Gastrocnemius medialis (tissue), 4 donors: ENCODE measurements at places on chromosomes 6 and 20.

DNA sequence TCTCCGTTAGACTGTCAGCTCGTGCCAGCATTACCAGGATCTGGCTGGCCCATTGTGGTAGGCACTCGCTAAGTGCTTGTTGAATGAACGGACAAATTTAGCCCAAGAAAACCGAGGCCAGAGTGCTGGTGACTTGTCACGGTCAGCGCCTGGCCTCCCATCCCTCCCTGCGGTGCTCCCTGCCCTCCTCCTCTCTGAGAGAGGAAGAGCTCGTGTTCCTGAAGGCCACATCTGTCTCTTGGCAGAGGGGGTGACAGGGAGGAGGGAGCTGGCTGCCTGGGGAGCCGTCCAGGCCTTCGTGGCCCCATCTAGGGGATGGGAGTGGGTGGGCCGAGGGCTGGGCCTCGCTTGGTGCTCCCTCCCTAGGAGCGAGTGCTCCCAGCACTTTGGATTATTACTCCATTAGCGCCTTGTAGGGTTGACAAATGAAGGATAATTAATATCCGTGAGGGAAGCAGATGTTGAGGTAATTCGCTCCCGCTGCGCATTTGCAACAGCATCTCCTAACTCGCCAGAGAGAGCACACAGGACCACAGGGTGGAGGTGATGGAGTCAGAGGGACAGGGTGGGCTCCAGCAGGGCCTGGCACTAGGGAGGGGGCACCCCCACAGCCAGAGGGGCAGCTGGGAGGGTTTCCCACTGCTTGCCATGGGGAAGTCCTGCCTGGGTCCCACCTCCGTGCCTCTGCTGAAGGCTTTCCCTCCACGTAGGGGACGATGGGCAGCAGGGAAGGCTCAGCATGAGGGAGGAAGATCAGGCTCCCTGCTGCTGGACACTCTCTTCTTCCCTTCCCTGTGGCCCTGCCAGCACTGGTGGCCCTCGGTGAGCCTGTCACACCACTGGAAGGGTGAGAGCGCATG lies 37.0 kb downstream of the VSTM2L start:
- no peak for DNase-seq

GRCh38 chr20:44765701-44766347 lies 20.2 kb downstream of the KCNK15 start:
- no peak for DNase-seq

GRCh38 chr6:24358219-24358821 lies 461 bp upstream of the DCDC2 start:
- DNase-seq, result no peak

- DNase-seq, result no peak
Observed at GRCh38 chr6:116766506-116767176, 1.1 kb upstream of the FAM162B start.

DNA sequence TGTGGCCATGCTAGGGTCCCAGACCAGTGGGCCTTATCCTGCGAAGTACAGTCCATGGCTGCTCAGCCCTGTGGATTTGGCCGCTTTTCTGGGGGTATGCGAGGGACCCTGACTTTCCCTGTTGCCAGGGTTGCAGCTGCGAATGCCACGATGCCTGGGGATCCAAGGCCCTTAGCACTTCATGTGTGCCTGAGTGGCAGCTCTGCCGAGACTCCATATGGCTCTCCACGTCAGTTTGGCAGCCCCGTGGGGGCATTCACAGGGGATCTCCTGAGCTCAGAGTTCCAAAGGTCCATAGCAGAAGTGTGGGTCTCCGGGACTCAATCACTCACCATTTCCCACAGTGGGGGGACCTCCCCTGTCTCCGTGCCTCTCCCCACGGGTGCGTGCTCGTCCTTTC lies 319.5 kb downstream of the DOK5 start:
- DNase-seq, result no peak

GRCh38 chr20:12591949-12592470 lies 416.8 kb upstream of the SPTLC3 start:
- no peak for DNase-seq

- no peak for DNase-seq
Observed at GRCh38 chr6:52523378-52524142, 53.3 kb downstream of the TRAM2 start.

GRCh38 chr6:35036059-35036827 lies 104.9 kb downstream of the TCP11 start:
- DNase-seq, result no peak

GRCh38 chr20:47295921-47296426 lies 60.5 kb downstream of the ZMYND8 start:
- peak; percentile 68 for DNase-seq

DNA sequence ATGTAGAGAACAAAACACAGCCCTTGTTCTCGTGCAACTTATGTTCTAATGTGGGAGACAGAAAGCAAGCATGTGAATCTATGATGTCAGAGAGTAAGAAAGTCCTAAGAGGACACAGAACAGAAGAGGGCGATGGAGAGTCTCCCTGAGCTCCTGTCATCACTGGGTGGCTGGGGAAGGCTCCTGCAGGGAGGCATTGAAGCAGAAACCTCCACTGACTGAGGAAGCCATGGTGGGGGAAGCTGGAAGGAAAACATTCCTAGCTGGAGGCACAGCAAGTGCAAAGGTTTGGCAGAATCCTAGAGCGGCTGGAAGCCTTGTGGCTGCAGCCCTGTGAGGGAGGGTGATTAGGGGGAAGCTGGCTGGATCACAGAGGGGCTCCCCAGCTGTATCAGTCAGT lies 248.0 kb downstream of the CDH26 start:
- no peak for DNase-seq

- no peak for DNase-seq
Observed at GRCh38 chr6:13001927-13002326, 285.4 kb downstream of the PHACTR1 start.

- DNase-seq, result no peak
Observed at GRCh38 chr6:159595173-159595572, 97.9 kb downstream of the SOD2 start.

- no peak for DNase-seq
Observed at GRCh38 chr6:158270389-158271127, 41.7 kb upstream of the TULP4 start.

DNA sequence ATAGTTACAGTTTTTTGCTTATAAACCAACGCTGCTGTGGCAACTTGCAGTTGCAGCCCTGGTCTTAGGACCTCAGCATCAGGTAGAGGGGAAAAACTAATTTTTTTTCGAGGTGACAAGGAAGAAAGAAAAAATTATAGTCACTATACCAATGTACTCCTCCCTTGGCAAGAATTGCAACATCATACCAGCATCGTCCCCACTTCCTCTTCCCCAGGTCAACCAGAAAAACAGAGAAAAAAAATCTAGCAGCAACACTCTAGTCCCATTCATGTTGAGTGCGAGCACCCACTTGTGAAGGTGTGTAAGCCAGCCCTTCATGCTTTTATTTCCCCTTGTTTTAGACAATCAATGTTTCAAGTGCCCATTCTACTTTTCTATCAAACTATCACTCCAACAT lies 13.1 kb upstream of the DCBLD1 start:
- DNase-seq, result no peak

- DNase-seq, result no peak
Observed at GRCh38 chr6:132357120-132357519, 44.2 kb downstream of the MOXD1 start.

DNA sequence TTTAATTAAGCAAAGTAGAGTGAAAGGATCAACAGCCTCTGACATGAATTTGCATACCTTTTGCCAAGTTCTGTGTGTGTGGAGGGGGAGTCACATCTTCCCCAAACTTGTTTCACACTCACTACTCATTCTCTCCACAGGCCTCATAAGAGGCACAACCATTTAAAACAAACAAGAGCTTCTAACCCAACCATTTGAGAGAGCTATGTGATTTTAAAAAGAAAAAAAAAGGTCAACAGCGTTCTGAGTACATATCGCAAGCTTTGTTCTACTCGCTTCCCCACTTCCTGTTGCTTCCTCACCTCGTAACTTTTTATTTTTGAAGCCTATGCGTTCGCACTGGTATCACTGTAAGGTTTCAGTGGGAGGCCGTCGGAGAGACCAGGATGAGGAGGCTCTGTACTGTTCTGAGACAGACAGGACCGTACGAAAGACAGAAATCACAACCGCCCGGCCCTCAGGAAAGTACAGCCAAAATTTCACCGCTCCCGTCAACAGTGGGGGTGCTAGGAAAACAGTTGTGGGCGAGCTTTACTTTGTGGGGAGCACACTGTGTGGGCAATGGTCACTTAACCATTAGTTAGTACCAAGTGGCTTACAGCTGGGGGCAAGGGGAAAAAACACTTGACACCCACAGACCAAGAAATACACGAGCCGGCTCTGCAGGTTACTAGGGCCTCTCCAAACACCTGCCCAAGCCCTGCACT lies 61.3 kb downstream of the TRERF1 start:
- DNase-seq, result no peak

- no peak for DNase-seq
Observed at GRCh38 chr20:46997187-46997586, 102.5 kb downstream of the EYA2 start.

DNA sequence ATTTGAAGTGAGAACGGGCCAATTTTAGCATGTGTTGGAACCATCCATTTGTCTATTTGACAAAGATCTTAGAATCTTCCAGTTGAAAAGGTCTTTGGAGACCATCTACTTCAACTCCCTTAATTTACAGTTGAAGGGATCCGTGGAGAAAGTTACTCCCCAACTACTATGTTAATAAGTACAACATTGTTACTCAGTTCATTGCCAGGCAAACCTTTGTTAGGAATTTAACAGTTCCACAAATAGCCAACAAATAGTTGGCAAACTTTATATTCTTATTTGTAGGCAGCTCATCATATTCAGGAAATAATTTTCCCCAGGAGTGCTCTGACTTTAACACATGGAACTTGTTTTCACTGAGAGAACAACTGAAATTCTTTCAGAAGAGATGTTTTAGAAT lies 81.0 kb upstream of the FLRT3 start:
- no peak for DNase-seq

- no peak for DNase-seq
Observed at GRCh38 chr6:100084316-100084990, 90.4 kb upstream of the MCHR2 start.

DNA sequence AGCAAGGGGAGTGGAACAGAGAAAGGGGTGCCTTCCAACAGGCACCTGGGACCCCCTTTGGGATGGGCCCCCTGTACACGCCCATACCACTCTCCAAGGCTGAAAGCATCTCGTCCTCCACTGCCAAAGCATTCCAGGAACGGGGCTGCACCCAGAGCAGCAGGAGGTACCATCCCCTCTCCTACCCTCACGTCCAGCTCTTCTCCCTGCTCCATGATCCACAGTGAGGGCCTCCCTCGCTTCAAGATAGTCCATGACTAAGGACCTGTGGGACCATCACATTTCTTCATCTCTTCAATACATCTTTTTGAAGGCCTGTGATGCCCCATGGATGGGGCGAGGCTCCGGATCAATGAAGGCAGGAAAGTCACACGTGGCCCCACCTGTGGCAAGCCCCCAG lies 209.9 kb downstream of the ANKRD60 start:
- no peak for DNase-seq

- DNase-seq, result no peak
Observed at GRCh38 chr6:145809211-145809610, 5.4 kb downstream of the FBXO30 start.

- DNase-seq, result no peak
Observed at GRCh38 chr20:58619864-58620431, 31.1 kb upstream of the STX16 start.
